ENCODE measurements at places on chromosomes 2 and 18.

- DNase-seq, result no peak
Measured at GRCh38 chr2:23664066-23664788, 262.7 kb downstream of the ATAD2B start.

- DNase-seq, result no peak
Measured at GRCh38 chr2:191931329-191931728, 84.4 kb upstream of the CAVIN2 start.

DNA sequence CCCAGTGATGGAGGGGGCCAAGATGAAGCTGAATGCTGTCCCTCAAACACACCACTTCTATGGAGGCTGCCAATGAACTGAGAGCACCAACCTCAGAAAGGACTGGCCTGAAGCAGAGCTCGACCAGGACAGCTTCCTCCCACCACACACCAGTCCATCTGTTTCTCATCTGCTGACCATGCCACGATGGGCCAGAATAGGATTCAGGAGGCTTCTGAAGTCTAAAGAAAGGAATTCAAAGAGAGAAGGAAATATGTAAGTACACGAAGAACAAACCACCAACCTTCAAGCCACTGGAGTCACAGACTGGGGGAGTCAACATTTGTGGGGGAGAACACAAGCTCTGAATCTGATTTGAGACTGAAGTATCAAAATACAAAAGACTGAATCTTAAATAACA, 157.6 kb upstream of the CCDC68 start:
- no peak for DNase-seq

GRCh38 chr2:196492946-196493345, 146.6 kb upstream of the CCDC150 start:
- no peak for DNase-seq

- no peak for DNase-seq
Measured at GRCh38 chr2:64853894-64854293, 135.3 kb upstream of the SLC1A4 start.

DNA sequence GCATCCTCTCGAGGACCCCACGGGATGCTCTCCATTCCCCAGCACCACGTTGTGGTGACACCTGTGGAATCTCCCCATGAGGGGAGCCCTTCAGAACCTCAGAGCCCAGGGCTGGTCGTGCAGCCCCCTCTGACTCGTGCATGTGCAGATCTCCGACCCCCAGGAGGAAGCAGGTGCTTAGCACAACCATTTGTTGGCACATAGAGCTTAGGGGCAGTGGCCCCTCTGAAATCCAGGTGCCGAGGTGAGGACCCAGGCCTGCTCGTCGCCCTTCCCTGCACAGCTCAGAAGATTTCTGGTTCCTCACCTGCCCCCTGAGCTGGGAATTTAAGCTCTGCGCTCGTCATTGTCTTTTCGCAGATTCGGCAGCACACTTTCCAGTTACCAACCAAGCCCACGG, 1.3 kb upstream of the OTOS start:
- no peak for DNase-seq

DNA sequence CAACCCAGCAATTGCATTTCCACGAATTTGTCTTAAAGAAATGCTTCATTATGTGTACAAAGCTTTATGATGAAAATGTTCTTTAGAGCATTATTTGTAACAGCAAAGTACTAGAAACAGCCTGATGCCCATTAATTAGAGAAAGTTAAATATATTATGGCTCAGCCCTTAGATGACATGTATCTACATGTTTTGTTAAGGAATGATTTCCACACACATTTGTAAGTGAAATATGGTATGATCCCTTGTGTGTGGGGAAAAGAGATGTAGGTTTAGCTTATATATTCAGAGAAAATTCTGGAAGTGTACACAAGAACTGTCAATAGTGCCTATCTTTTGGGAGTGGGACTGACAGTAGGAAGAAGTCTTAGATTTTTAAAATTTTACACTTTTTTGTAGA, 3.8 kb upstream of the PTPN4 start:
- no peak for DNase-seq

- no peak for DNase-seq
Measured at GRCh38 chr2:176004934-176005333, 2.9 kb upstream of the LNPK start.

DNA sequence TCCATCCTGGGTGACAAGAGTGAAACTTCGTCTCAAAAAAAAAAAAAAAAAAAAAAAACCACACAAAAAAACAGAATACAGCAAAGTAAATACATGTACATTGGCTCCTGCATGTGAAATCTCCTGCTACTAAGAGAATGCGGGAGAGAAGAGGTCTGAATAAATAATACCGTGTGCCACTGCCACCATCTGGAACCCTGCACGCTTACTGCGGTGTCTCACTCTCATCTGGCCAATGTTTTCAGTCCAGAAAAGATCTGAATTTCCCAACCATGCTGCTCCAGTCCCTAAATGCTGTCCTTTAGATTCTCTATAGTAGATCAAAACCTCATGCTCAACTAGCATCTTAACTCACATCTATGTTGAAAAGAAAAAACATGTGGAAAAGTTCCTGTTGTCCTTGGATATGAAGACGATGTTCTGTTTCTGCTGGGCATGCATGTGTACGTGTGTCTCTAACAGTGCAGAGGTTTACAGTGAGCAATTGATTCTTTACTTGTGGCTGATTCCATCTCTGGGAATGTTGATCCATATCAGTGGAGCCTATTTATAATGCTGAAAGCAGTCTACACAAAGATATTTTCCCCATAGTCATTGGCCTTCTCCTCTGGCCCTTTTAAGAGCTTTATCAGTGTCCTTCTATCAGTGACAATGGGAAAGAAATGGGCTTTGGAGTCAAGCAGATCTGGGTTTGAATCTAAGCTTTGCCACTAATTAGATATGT, 11.9 kb downstream of the STON1 start:
- DNase-seq, result no peak

GRCh38 chr2:84959095-84959565, 11.8 kb upstream of the KCMF1 start:
- no peak for DNase-seq

DNA sequence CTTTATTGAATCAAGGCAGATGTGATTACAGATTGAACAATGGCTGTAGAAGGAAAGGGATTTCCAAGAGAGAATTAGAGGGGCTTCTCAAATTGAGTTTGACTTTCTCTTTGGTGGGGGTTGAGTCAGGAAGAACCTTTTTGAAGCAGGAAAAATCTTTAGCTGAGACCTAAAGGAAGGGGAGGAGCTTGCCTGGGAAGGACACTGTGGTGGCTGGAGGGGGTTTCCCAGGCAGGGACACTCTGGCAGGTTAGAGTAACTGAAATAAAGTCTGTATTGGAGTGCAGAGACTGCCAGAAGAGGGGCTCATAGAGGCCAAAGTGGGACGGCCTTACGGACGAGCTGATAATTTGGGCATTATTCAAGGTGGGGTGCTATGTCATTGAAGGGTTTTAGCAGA, 69.3 kb downstream of the NEDD4L start:
- DNase-seq, result no peak

Measured in T-cell (primary cell).